Kidney glomerular epithelial cell (primary cell): ENCODE measurements at places on chromosomes 16 and 17.

DNA sequence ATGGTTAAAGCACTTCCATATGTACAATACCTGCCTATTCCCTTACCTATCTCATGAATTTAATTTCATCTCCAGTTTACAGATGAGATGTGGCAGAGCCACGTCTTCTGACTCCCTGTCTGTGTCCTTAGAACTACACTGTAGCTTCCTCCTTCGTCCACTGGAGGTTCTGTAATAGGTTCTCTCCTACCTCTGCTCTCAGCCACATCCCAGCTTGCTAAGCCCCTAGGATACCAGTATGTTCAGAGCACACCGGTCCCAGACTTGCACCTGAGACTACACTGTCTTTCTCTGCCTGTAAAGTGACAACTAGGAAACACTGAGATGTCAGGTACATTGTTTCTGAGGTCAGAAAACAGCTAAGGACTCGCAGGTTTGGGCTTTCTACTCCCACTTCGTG is 3.8 kb upstream of the RASL10B start:
- no peak for DNase-seq

- no peak for DNase-seq
Observed at GRCh38 chr17:55437159-55437605, 15.5 kb upstream of the MMD start.

DNA sequence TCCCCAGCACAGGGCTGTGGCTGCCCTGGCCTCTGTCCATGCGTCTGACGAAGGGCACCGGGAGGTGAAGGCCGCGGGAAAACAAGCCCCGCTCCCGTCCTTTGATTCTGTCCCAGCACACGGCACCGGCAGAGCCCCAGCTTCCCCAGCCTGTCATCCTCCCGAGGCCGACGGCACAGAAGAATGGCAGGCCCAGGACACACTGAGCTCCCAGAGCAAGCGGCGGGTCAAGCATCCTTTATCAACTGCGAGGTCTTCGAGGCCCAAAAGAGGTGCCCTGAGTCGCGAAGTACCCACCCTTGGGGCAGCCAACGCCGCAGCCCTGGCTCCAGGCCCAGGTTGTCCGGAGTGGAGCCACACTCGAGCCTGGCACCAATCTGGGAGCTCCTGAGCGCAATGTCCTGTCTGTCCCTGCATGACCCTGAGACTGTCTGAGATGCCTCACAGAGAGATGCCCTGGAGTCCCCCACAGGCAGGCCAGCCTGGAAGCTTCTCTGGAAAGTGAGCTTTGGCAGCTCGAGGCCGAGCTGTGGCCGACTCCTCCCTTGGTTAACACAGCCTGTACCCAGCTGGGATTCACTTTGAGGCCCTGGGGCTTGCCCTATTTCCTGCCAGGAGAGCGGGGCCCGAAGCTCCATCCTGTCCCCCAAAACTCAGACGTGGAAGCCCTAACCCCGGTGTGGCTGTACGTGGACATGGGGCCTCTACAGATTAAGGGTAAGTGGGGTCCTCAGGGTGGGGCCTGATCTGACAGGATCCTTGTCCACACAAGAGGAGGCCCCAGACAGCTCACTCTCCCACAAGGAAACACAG is 23.3 kb downstream of the SLC7A5 start:
- no peak for DNase-seq

DNA sequence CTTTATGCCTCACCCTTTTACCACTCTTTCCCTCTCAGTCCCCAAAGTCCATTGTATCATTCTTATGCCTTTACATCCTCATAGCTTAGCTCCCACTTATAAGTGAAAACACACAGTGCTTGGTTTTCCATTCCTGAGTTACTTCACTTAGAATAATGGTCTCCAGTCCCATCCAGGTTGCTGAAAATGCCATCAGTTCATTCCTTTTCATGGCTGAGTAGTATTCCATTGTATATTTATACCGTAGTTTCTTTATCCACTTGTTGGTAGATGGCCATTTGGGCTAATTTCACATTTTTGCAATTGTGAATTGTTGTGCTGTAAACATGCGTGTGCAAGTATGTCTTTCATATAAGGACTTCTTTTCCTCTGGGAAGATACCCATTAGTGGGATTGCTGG is 597.3 kb downstream of the WWOX start:
- DNase-seq, result no peak

DNA sequence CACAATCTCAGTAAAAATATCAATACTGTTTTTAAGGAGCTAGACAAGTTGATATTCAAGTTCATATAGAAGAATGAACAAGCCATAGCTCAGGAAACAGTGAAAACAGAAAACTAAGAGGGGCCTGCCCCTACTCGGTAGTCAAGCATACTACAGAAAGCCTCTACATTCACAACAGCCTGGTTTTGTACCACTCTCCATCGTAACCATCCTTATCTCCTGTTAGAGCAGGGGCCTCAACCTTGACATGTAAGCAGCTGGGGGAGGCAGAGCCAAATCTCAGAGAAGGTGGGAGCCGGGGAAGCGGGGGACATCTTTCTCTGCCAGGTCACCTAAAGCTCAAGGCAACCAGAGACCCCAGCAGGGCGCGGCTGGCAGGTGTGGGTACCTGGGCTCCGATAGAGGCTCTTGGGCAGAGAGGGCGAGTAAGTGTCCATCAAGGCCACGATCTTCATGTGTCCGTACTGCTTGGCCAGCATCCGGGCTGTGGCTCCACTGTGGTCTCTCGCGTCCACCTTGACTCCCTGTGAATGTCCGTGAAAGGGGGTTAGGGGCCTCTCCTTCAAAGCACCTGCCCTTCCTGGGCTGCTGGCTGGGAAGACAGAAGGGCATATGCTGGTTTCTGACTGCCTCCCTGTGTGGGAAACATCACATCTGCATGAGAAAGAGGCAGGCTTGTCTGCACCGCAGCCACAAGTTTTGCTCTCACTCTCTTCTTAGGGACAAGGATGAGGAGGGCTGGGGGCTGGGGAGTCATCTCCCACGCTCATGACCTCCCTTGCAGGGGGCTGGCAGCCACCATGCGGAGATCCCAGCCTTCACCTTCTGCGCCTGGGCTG is 20.2 kb downstream of the ANKS3 start:
- no peak for DNase-seq
